ENCODE measurements at places on chromosomes 3 and 15.

DNA sequence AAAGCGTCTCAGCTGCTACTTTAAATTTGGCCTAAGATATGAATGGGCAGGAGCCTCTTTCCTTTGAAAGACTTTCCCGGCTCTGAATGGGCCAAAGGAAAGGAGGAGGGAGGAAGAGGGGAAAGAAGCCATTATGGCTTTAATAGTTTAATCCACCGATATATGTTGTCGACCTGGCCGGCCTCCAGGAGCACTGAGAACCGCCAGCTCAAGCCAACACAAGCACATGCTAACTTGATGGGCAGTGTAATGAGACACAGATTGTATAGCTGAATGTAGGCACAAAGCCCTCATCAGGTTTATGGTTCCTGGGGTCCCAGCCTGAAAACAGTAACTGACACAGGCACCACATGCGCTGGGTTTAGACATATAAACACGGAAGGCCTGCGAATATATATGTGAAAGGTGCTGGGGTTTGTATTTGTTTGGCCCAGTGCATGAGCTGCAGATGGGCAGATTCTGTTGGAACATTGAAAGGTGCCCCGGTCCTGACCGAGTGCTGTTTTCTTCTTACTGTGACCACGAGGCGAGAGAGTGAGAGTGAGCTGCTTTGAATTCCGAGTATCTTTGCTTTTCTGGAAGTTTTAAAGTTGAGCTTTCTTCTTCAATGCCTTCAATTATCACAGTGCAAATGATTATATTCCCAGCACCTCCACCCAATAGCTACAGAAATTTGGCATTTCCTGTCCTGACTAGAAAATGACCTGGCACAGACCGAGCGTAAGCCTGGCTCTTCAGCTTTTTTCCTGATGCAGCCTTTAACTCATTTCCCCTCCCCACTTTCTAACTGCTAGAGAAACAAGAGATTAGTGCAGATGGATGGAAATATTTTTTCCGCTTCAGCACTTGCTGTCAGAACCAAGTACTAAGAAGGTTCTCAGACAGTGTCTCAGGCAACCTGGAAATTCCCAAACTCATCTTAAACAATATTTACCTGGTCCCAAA, 267.3 kb downstream of the RORA start:
- no peak for DNase-seq

- no peak for DNase-seq
Measured at GRCh38 chr3:65342084-65342683, 654.4 kb upstream of the ADAMTS9 start.

GRCh38 chr3:154323891-154324738, at the start of gene DHX36:
Gene DHX36, minus strand, starts transcription at chr3:154324487. Its CDS starts 71 bp downstream, at chr3:154324416.
- peak; percentile 84 for DNase-seq

GRCh38 chr15:85578941-85579701, 198.7 kb downstream of the AKAP13 start:
- no peak for DNase-seq

Data from HFF-Myc (cell line).